MM.1S (cell line): ENCODE measurements at places on chromosomes 13 and 19.
A peak's percentile ranks its signal among the peaks of the same experiment; 100 is the strongest.

DNA sequence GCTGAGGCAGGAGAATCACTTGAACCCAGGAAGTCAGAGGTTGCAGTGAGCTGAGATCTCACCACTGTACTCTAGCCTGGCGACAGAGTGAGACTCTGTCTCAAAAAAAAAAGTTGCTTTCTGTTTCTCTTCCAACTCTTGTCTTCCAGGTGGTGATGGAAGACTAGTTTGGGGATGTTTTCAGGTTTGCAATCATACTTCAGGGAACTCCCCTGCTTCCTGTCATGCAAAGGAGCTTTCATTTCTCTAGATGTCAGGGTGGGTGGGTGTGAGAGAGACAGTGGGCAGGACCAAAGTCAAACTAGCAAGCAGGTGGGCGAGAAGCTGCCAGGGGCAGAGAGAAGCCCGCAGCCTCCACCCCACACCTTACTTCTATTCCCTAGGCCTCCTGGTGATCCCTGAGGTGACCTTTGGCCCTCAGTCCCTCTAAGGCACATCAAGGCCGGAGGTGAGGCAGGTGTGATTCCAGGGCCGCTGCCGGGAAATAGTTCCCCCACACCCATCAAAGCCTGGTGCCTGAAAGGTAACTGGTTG lies 25.7 kb downstream of the CCNE1 start:
- DNase-seq: peak; percentile 80
- no peaks in the 10 kb centered on the region for H3K36me3 ChIP-seq
- peak overlapping the region; percentile 54; the same call in 1 of the 2 replicates for H3K27ac ChIP-seq
- H3K4me1 ChIP-seq: peaks cover 13% of the 10 kb centered on the region
- peaks cover 28% of the 10 kb centered on the region for H3K27me3 ChIP-seq

DNA sequence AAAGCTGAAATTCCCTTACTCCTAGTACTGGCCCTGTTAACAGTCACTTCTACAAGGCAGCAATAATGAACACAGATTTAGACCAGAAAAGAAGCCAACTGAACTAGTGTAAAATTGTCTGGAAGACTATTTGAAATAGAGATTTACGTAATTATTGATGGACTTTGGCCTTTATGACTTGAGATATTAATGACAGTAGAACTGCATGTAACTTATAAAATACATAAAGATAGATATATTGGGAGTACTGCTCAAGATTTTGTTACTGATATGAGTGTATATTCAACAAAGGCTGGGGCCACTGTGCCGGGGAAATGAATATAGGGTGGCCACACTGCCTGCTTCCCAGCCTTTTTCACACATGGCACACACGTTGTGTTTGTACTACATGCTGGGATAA lies 88.8 kb downstream of the STARD13 start:
- H3K27me3 ChIP-seq: no peaks in the 10 kb centered on the region
- H3K27ac ChIP-seq: no peak overlapping the region
- H3K4me3 ChIP-seq: no peak overlapping the region
- no peaks in the 10 kb centered on the region for H3K36me3 ChIP-seq

DNA sequence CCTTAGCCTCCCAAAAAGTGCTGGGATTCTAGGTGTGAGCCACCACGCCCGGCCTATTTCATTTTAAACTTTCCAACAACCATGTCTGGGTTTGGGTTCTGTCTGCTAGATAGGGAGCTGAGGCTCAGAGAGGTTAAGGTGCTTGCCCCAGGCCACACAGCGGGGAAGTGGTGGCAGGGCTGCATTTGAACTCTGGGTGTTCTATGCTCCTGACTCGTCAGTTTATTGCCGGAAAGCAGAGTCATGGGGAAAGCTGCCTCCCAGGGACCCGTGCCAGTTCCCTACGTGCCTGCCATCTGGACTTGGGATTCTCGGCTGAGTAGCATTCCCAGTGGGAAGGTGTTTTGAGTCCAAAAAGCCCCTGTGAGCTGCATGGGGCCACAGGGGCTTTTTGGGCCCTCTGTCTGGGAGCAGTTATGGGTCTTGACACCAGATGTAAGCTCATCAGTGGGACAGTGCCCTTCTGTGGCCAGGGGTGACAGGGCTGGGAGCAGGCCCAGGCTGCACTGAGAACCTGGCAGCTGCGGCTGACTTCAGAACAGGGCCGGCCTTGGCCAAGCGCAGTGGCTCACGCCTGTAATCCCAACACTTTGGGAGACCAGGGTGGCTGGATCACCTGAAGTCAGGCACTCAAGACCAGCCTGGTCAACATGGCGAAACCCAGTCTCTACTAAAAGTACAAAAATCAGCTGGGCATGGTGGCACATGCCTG lies 10.9 kb downstream of the RFX1 start:
- DNase-seq: no peak
- H3K36me3 ChIP-seq: no peaks in the 10 kb centered on the region
- no peak overlapping the region for H3K4me3 ChIP-seq
- no peaks in the 10 kb centered on the region for H3K27me3 ChIP-seq
- H3K4me1 ChIP-seq: no peaks in the 10 kb centered on the region
- H3K27ac ChIP-seq: no peak overlapping the region

DNA sequence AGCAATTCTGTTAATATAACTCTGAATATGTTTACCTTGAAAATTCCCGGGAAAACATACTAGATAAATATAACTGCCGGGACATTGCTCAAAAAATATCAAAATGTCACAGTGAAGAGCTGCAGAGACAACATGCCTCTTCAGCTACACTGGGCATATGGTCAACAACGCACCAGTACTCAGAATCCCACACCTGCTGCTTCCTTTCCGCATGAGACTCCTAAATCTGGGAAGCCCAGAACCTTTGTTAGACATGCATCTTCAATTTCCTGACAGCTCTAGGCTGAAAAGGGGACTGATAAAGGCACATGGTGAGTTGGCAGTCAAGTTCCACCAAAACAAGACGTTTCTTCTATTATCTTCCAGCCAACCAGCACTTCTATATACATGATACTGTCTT lies 53.7 kb downstream of the USP12 start:
- no peaks in the 10 kb centered on the region for H3K36me3 ChIP-seq
- no peak overlapping the region for H3K27ac ChIP-seq
- H3K4me1 ChIP-seq: no peaks in the 10 kb centered on the region

DNA sequence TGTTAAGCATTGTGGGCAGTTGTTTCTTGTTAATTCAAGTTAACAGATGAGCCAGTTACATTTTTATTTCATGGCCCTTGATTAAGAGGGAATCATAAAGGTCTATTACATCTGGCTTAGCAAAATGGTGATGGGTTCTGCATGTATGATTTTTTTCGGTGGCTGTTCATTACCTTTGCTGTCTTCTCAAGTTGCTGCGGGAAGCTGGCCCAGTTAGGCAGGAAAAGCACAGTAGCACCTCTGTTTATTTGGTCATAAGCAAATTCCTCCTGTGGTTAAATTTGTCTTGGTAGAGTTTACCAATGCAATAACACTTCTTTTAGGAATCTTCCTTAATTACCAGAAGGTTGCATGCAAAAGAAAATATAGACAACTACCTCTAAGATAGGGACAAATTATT lies 104.5 kb downstream of the FRY start:
- H3K27me3 ChIP-seq: no peaks in the 10 kb centered on the region
- no peaks in the 10 kb centered on the region for H3K36me3 ChIP-seq
- no peak overlapping the region for H3K4me3 ChIP-seq
- no peaks in the 10 kb centered on the region for H3K4me1 ChIP-seq

DNA sequence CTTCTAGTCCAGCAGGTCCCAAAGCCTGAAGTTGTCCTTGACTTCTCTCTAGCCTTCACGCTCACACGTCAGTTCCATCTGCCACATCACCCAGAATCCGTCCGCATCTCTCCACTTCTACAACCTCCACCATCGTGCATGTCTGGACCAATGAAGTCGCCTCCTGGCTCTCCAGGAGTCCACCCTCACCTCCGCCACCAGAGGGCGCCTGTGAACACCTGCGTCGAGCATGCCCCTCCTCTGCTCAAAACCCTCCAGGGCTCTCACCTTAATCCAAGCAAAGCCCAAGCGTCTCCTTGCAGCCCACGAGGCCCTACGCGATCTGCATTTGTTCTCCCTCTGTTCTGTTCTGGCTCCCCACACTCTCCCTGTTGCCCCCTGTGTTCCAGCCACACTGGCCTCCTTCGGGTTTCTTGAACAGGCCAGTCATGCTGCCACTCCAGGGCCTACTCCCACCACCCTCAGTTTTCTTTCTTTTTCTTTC lies 3.7 kb downstream of the USHBP1 start:
- no peak overlapping the region for H3K27ac ChIP-seq
- H3K36me3 ChIP-seq: no peaks in the 10 kb centered on the region
- peaks cover 9% of the 10 kb centered on the region for H3K27me3 ChIP-seq
- peaks cover under 1% of the 10 kb centered on the region; the same call in 1 of the 2 replicates for H3K4me1 ChIP-seq

DNA sequence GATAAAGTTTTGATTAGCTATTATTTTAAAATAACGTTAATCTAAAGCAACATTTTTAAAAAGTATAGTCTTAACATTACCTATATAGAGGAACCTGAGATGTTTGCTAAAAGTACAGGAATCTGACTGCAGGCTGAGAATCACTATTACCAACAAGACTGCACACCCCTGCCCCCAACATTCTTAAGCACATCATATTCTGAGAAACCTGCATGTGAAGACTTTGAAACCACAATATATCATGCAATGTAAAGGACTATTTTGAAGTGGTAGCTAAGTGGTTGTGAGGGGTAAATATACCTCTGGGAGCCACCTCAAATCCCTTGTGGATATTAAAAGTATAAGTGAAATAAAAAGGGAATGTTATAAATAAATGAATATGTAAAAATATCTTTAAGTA lies 119.0 kb upstream of the KLF12 start:
- no peaks in the 10 kb centered on the region for H3K36me3 ChIP-seq
- H3K27ac ChIP-seq: no peak overlapping the region
- H3K4me1 ChIP-seq: no peaks in the 10 kb centered on the region
- DNase-seq: no peak

GRCh38 chr13:93824286-93824685 lies 597.7 kb downstream of the GPC6 start:
- H3K36me3 ChIP-seq: no peaks in the 10 kb centered on the region
- no peak overlapping the region for H3K27ac ChIP-seq

GRCh38 chr19:4730740-4731171 lies 7.1 kb upstream of the DPP9 start:
- DNase-seq: peak; percentile 29
- no peak overlapping the region for H3K27ac ChIP-seq
- H3K4me3 ChIP-seq: no peak overlapping the region
- H3K4me1 ChIP-seq: 0 out of 2 replicates have a peak, but pooled peaks cover 2% of the 10 kb centered on the region
- H3K36me3 ChIP-seq: no peaks in the 10 kb centered on the region

- H3K27ac ChIP-seq: no peak overlapping the region
- no peak for DNase-seq
- H3K27me3 ChIP-seq: no peaks in the 10 kb centered on the region
- H3K4me1 ChIP-seq: no peaks in the 10 kb centered on the region
- H3K4me3 ChIP-seq: no peak overlapping the region
- no peaks in the 10 kb centered on the region for H3K36me3 ChIP-seq
These were observed 67.6 kb downstream of the UBL3 start for GRCh38 chr13:29782798-29783197.

GRCh38 chr19:33231511-33231910 lies 5.9 kb upstream of the SLC7A10 start:
- no peak overlapping the region for H3K27ac ChIP-seq
- H3K4me1 ChIP-seq: no peaks in the 10 kb centered on the region

GRCh38 chr13:113883921-113884804 lies 20.3 kb upstream of the GAS6 start:
- no peaks in the 10 kb centered on the region for H3K36me3 ChIP-seq
- H3K27me3 ChIP-seq: no peaks in the 10 kb centered on the region
- DNase-seq: no peak
- H3K4me3 ChIP-seq: no peak overlapping the region
- H3K4me1 ChIP-seq: peaks cover 65% of the 10 kb centered on the region

- no peak overlapping the region for H3K4me3 ChIP-seq
- H3K36me3 ChIP-seq: no peaks in the 10 kb centered on the region
- no peaks in the 10 kb centered on the region for H3K4me1 ChIP-seq
These were observed 9.4 kb downstream of the C19orf81 start for GRCh38 chr19:50658441-50659317.

GRCh38 chr13:109938255-109938936 lies 152.0 kb upstream of the IRS2 start:
- no peaks in the 10 kb centered on the region for H3K27me3 ChIP-seq
- H3K27ac ChIP-seq: no peak overlapping the region
- no peak overlapping the region for H3K4me3 ChIP-seq
- H3K4me1 ChIP-seq: no peaks in the 10 kb centered on the region
- H3K36me3 ChIP-seq: no peaks in the 10 kb centered on the region

GRCh38 chr19:42191855-42192254 lies 25.6 kb downstream of the DEDD2 start:
- no peaks in the 10 kb centered on the region for H3K4me1 ChIP-seq
- DNase-seq: no peak
- no peak overlapping the region for H3K4me3 ChIP-seq
- H3K36me3 ChIP-seq: no peaks in the 10 kb centered on the region
- no peak overlapping the region for H3K27ac ChIP-seq

DNA sequence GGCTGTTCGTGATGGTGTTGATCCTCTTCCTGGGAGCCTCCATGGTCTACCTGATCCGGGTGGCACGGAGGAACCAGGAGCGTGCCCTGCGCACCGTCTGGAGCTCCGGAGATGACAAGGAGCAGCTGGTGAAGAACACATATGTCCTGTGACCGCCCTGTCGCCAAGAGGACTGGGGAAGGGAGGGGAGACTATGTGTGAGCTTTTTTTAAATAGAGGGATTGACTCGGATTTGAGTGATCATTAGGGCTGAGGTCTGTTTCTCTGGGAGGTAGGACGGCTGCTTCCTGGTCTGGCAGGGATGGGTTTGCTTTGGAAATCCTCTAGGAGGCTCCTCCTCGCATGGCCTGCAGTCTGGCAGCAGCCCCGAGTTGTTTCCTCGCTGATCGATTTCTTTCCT lies 12.2 kb upstream of the C19orf33 start:
- no peak for DNase-seq
- no peaks in the 10 kb centered on the region for H3K4me1 ChIP-seq
- H3K36me3 ChIP-seq: no peaks in the 10 kb centered on the region
- no peak overlapping the region for H3K4me3 ChIP-seq
- H3K27me3 ChIP-seq: peaks cover 24% of the 10 kb centered on the region

- DNase-seq: no peak
- H3K27ac ChIP-seq: no peak overlapping the region
- no peaks in the 10 kb centered on the region for H3K27me3 ChIP-seq
These were observed 5.9 kb upstream of the SRRM5 start for GRCh38 chr19:43605875-43606568.

DNA sequence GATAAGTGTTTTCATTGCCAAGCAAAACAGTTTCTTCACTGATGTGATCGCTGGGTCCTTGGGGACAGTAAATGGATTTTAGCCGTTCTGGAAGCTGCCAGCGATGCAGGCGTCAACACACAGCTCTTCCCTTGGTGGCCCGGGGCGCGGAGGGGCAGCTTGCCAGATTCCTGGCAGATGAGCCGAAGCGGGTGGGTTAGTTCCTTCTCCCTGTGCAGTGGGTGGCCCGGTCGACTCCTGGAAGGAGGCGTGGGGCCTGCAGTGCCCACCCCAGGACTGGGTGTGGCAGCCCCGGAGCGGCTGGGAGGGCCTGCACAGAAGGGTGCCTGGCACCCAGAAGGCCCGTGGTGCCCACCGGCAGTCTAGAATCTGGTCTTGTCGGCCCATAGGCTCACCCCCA lies 69.0 kb downstream of the KDM4B start:
- H3K27ac ChIP-seq: no peak overlapping the region
- H3K4me3 ChIP-seq: no peak overlapping the region
- no peak for DNase-seq
- no peaks in the 10 kb centered on the region for H3K4me1 ChIP-seq
- no peaks in the 10 kb centered on the region; the same call in 1 of the 2 replicates for H3K36me3 ChIP-seq
